ENCODE measurements at places on chromosomes 2 and 18. TPM values are rescaled to one million over a fixed set of nuclear protein-coding genes. Genes with fewer than 3 reads are reported as not detected.

DNA sequence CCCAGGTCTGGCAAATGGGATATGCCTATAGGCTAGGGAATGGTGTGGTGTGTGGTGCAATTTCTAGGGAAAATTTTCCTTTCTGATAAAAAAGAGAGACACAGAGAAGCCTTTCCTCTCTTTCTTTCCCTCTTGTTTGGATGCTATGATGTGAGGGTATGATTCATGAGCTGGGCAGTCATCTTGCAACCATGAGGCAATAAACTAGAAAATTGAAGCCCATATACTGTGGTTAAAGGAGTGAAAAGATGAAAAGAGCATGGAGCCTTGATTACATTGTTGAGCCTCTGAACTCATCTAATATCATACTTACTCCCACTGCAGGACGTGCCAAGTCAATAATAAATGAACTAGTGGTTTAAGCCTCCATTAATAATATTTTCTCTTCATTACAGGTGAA lies 215.6 kb downstream of the HAUS1 start:
- H3K36me3 ChIP-seq, result no peaks in the 10 kb centered on the region
- no peak overlapping the region for H3K4me3 ChIP-seq
- no peaks in the 10 kb centered on the region for H3K27me3 ChIP-seq
- H3K4me1 ChIP-seq, result peaks cover 4% of the 10 kb centered on the region
- H3K27ac ChIP-seq, result no peak overlapping the region

SNX17 gene
- 81.2 TPM for total RNA-seq

CROCC2 gene
- total RNA-seq, result not detected

- H3K27me3 ChIP-seq, result peaks cover 6% of the 10 kb centered on the region
- H3K27ac ChIP-seq, result no peak overlapping the region
- peaks cover 11% of the 10 kb centered on the region for H3K4me1 ChIP-seq
These were observed 232.7 kb downstream of the PRKCE start for GRCh38 chr2:45884126-45884525.

DNA sequence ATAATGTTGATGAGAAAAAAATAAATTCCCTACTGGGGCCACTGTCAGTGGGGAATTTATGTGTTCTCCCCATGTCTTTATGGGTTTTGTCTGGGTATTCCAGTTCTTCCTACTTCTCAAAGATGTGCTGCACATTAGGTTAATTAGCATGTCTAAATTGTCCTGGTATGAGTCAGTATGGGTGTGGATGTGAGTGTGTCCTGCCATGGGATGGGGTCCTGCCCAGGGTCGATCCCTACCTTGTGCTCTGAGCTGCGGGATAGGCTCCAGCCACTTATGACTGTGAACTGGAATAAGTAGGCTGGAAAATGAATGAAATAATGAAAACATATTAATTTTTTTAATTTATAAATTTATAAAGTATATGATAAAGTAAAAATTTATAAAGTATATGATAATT lies 167.5 kb downstream of the UBR3 start:
- peaks cover 27% of the 10 kb centered on the region for H3K36me3 ChIP-seq
- no peaks in the 10 kb centered on the region for H3K27me3 ChIP-seq
- no peak overlapping the region for H3K4me3 ChIP-seq

DNA sequence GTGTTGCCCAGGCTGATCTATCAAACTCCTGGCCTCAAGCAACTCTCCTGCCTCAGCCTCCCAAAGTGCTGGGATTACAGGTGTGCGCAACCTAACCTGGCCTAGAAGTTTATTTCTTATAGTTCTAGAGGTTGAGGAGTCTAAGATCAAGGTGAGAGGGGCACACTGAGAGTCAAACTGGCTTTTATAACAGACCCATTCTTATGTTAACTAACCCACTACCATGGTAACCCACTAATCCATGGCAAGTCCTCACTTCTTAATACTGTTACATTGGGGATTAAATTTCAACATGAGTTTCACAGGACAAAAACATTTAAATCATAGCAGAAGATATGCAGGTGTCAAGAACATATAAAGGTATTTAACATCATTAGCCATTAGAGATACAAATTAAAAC lies 50.6 kb downstream of the MDH1 start:
- no peaks in the 10 kb centered on the region for H3K27me3 ChIP-seq
- no peaks in the 10 kb centered on the region for H3K4me1 ChIP-seq
- H3K4me3 ChIP-seq, result no peak overlapping the region
- H3K36me3 ChIP-seq, result no peaks in the 10 kb centered on the region
- H3K27ac ChIP-seq, result no peak overlapping the region
- no peak for DNase-seq

LYPD6 gene
- total RNA-seq, result 10.2 TPM

- H3K4me3 ChIP-seq, result no peak overlapping the region
- no peaks in the 10 kb centered on the region for H3K4me1 ChIP-seq
- peak; percentile 60 for DNase-seq
- H3K27ac ChIP-seq, result no peak overlapping the region
- peaks cover 38% of the 10 kb centered on the region for H3K36me3 ChIP-seq
These were observed 73.3 kb downstream of the PIK3C3 start for GRCh38 chr18:42028247-42028832.

Measured in endodermal cell (in vitro differentiated cells).